ENCODE measurements at places on chromosomes 2 and 18. TPM values are rescaled to one million over a fixed set of nuclear protein-coding genes. Genes with fewer than 3 reads are reported as not detected.

GRCh38 chr2:180573951-180574350 lies 406.5 kb upstream of the UBE2E3 start:
- H3K27ac ChIP-seq: no peak overlapping the region
- no peak overlapping the region for H3K4me3 ChIP-seq
- no peaks in the 10 kb centered on the region for H3K36me3 ChIP-seq
- H3K27me3 ChIP-seq: no peaks in the 10 kb centered on the region
- peak; percentile 37 for DNase-seq

GRCh38 chr2:167759531-167759930 lies 487.9 kb downstream of the STK39 start:
- H3K27me3 ChIP-seq: no peaks in the 10 kb centered on the region
- H3K36me3 ChIP-seq: no peaks in the 10 kb centered on the region
- no peak for DNase-seq
- no peak overlapping the region for H3K27ac ChIP-seq
- H3K4me1 ChIP-seq: no peaks in the 10 kb centered on the region

DNA sequence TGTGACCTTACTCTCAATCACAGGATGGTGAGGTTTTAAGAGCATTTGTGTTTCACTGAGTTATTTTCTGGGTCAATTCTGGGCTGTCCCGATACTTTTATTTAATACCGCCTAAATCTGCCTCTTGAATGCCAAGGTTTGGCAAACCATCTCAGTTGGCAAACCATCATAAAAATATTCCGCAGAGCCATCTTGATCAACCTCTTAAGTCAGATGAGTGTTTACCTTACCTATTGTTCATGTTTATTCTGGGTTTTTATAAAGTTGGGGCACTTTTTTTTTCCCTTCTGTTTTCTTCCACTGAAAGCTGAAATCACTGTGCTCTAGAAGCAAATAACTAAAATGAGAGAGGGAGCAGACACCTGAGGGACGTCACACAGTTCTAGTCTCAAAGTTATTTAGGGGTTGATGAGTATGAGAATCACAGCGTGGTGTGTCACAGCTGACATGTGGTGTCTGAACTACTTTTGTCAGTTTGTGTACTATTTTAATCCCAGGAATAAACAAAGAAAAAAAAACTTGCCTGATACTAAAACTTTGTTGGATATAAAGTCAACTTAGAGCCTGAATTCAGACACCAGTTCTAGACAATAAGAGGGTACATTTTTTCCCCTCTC lies 48.6 kb downstream of the ETAA1 start:
- no peak overlapping the region for H3K27ac ChIP-seq
- H3K4me3 ChIP-seq: no peak overlapping the region
- H3K36me3 ChIP-seq: no peaks in the 10 kb centered on the region
- peaks cover 5% of the 10 kb centered on the region for H3K4me1 ChIP-seq

DNA sequence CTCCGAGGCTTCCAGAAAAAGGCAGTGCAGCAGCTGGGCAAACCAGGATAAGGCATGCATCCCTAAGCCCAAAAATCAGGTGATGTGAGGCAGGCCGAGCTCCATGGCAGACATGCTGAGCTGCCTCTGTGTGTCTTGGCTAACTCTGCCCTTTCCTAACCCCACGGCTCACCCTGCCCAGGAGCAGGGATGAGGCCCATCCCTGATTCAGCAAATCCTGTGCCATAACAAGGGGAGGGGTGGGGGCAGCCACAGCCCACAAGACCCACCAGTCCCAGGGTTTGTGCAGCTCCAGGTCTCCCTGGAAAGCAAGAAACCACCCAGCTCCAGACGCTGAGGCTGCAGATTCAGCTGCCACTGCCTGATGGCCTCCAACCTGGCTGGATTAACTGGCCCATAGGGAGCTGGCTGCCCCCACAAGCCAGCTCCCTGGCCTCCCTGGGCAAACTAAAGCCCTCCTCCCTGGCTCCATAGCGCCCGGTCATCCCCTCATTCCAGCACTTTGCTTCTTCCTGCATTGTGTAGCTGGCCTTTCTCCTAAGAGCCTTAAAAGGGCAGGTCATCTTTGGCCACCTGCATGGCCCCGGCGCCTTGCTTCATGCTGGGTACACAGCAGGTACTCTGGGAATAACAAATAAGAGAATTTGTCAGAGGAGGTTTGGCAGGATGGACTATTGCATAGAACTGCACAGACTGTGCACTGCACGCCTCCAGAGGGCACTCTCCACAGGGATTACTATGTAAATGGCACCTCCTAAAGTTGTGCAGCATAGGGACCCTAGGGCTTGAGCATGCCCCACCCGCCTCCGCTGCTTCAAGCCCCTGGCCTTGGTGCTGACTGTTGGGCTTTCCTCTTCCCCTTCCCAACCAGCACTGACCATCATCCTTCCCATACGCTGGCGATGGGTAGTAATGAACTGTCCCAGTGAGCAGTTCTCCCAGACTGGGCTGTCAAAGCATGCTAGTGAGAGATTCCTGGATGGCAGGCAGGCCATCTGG lies 10.7 kb downstream of the STEAP3 start:
- no peaks in the 10 kb centered on the region for H3K27me3 ChIP-seq
- no peak overlapping the region for H3K27ac ChIP-seq

DNA sequence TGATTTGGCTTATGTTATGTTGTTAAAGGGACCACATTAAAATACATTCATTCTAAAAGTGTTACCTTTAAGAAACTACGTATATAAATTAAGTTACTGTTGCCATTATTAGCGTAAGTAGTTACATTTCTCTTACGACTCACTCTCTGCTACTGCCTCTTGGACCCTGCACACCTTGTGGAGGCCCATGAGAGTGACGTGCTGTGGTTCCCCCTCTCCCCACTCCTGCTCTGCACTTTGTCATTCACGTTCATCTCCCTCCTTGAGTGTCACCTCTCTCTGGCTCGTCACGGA lies 830 bp upstream of the MERTK start:
- H3K36me3 ChIP-seq: no peaks in the 10 kb centered on the region
- peak overlapping the region; percentile 47 for H3K27ac ChIP-seq
- H3K4me1 ChIP-seq: peaks cover 4% of the 10 kb centered on the region

- H3K4me1 ChIP-seq: peaks cover 34% of the 10 kb centered on the region
- peaks cover 2% of the 10 kb centered on the region for H3K36me3 ChIP-seq
- no peak overlapping the region for H3K27ac ChIP-seq
- no peaks in the 10 kb centered on the region for H3K27me3 ChIP-seq
Measured at GRCh38 chr2:238898534-238899281, 50.8 kb downstream of the TWIST2 start.

GRCh38 chr18:10057401-10057893 lies 143.6 kb downstream of the VAPA start:
- H3K36me3 ChIP-seq: no peaks in the 10 kb centered on the region
- no peak overlapping the region for H3K4me3 ChIP-seq
- no peaks in the 10 kb centered on the region for H3K27me3 ChIP-seq
- peaks cover 39% of the 10 kb centered on the region for H3K4me1 ChIP-seq
- H3K27ac ChIP-seq: peak overlapping the region; percentile 89
- DNase-seq: no peak

- no peaks in the 10 kb centered on the region for H3K4me1 ChIP-seq
- H3K27ac ChIP-seq: no peak overlapping the region
- no peak overlapping the region for H3K4me3 ChIP-seq
- no peaks in the 10 kb centered on the region for H3K27me3 ChIP-seq
- DNase-seq: no peak
Measured at GRCh38 chr2:185952100-185952499, 213.5 kb downstream of the FSIP2 start.

DNA sequence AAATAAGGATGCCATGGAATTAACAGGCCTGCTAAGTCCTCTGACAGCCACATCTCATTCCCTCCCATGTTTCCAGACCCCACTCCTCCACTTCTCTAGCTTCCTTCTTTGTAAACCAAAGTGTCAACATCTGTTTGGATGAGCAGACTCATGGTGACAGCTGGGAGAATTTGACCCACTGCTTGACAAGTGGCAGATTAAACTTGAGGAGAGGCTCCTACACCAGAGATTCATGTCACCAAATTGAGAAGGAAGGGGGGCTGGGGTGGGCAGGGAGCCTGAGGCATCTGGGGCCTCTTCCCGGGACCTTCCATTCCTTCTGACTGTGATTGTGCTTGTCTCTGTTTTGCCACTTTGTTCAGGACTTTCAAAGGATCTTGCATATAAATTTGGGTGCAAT lies 41.0 kb upstream of the IGFBP5 start:
- peaks cover 6% of the 10 kb centered on the region for H3K27me3 ChIP-seq
- no peak overlapping the region for H3K4me3 ChIP-seq

GRCh38 chr2:8549273-8549922 lies 132.5 kb upstream of the ID2 start:
- H3K27ac ChIP-seq: no peak overlapping the region
- H3K27me3 ChIP-seq: no peaks in the 10 kb centered on the region
- H3K4me3 ChIP-seq: no peak overlapping the region
- H3K36me3 ChIP-seq: no peaks in the 10 kb centered on the region
- no peak for DNase-seq

DNA sequence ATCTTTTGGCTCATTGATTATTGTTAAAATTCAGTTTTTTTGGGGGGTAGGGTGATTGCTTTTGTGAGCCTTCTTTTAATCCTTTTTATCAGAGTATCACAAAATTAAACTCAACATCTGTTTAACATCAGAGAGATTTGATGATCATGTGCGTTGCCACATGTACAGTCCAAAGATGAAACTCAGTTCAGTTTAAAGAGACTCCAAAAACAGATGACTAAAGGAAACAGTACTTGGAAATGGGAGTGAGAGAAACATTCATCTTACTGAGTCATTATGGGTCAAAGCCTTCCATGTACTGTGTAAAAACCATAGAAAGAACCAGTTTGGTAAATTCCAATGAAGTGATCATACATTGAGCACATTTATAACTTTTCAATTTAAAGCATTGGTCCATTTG lies 53.0 kb downstream of the LYPD6 start:
- peak; percentile 75 for DNase-seq
- H3K4me1 ChIP-seq: no peaks in the 10 kb centered on the region
- no peaks in the 10 kb centered on the region for H3K27me3 ChIP-seq
- H3K36me3 ChIP-seq: no peaks in the 10 kb centered on the region

DNA sequence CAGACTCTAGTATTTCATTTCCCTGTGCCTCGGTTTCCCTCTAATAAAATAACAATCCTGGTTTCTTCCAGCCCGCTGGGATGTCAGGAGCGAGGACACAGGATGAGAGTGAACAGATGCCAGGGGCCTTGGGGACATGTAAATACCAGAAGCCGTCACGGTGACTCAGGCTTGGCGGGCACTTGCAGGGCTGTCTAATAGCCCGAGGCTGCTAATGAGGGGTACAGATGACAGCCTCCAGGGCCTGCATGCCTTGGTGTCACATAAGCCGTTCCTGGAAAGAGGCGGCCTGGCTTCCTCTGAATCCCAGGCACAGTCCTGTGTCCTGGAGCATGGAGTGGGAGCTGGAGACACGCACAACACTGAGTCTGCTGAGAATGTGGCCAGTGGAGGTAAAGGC lies 28.2 kb downstream of the HS1BP3 start:
- no peak overlapping the region for H3K4me3 ChIP-seq
- H3K27ac ChIP-seq: no peak overlapping the region
- H3K4me1 ChIP-seq: peaks cover 10% of the 10 kb centered on the region
- peaks cover 35% of the 10 kb centered on the region for H3K36me3 ChIP-seq

DNA sequence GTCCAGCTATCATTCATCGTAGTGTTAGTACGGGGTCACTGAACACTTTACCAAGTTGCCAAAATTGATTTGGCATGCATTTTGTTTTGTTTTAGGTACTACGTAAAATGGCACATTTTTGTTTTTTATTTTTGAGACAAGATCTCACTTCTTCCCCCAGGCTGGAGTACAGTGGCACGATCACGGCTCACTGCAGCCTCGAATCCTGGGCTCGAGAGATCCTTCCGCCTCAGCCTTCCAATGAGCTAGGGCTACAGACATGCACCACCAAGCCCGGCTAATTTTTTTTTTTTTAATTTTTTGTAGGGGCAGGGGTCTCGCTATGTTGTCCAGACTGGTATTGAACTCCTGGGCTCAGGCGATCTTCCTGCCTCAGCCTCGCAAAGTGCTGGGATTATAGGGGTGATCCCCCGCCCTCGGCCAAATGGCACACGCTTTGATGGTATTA lies 786 bp downstream of the TAF1B start:
- peak overlapping the region; percentile 92 for H3K27ac ChIP-seq
- no peaks in the 10 kb centered on the region for H3K27me3 ChIP-seq
- H3K4me1 ChIP-seq: peaks cover 7% of the 10 kb centered on the region
- peak overlapping the region; percentile 82 for H3K4me3 ChIP-seq

GRCh38 chr2:219155054-219155644 lies 5.5 kb downstream of the NHEJ1 start:
- H3K36me3 ChIP-seq: 0 out of 2 replicates have a peak, but pooled peaks cover 3% of the 10 kb centered on the region
- no peak overlapping the region for H3K4me3 ChIP-seq
- DNase-seq: peak; percentile 73
- no peak overlapping the region for H3K27ac ChIP-seq
- H3K27me3 ChIP-seq: no peaks in the 10 kb centered on the region

- H3K27me3 ChIP-seq: no peaks in the 10 kb centered on the region
- no peaks in the 10 kb centered on the region for H3K36me3 ChIP-seq
- peak; percentile 61 for DNase-seq
- H3K4me3 ChIP-seq: no peak overlapping the region
- peaks cover 2% of the 10 kb centered on the region for H3K4me1 ChIP-seq
- no peak overlapping the region for H3K27ac ChIP-seq
Measured at GRCh38 chr2:63614448-63614968, 25.7 kb downstream of the MDH1 start.

DNA sequence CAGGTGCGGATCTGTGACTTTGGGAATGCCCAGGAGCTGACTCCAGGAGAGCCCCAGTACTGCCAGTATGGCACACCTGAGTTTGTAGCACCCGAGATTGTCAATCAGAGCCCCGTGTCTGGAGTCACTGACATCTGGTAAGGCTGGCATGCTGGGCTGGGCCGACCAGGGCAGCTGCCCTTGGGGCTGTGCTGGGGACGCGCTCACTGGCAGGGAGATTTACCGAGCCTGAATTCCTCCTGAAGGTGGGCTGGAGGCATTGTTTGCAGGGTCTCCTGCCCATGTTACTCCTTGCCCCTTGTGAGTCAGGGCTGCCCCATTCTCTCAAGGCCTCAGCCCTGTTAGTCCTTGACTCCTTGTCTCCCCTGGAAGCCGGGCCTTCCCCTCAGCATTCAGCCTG lies 18.7 kb upstream of the GMPPA start:
- peaks cover 46% of the 10 kb centered on the region for H3K36me3 ChIP-seq
- peaks cover 3% of the 10 kb centered on the region for H3K4me1 ChIP-seq
- H3K27ac ChIP-seq: no peak overlapping the region
- no peak overlapping the region for H3K4me3 ChIP-seq
- DNase-seq: no peak
- no peaks in the 10 kb centered on the region for H3K27me3 ChIP-seq

DNA sequence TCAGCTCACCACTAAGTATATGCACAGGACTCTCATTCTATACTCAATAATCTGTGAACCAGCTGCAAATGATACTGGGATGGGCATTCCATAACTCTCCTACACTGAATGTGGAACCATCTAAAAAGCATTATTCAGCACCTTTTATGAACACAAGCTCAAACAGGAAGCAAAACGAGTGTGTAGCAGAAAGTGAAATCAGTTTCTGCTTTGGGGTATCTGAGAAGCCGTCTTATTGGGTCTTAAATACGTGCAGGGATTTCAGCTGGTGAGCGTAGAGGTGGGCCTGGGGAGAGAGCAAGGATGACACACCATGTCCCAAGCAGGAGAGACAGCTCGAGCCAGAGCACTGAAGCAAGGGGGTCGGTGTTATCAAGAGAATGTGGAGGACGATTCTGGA lies 120.0 kb upstream of the TTN start:
- H3K27me3 ChIP-seq: no peaks in the 10 kb centered on the region
- H3K4me1 ChIP-seq: no peaks in the 10 kb centered on the region
- no peak overlapping the region for H3K27ac ChIP-seq
- no peak overlapping the region for H3K4me3 ChIP-seq

Gene SERPINB12
- not detected for polyA plus RNA-seq

Gene ECEL1
- not detected for polyA plus RNA-seq

Gene UGT1A8
- polyA plus RNA-seq: not detected

Gene CIB4
- polyA plus RNA-seq: not detected

Gene ACTG2
- polyA plus RNA-seq: 887 TPM

Gene MTCL1
- 44.7 TPM for polyA plus RNA-seq

Gene GLB1L
- polyA plus RNA-seq: 6.2 TPM
